Activated naive CD4-positive, alpha-beta T cell treated with anti-CD3 and anti-CD28 coated beads for 36 hours (primary cell): ENCODE measurements at places on chromosomes 7 and 10.
A peak's percentile ranks its signal among the peaks of the same experiment; 100 is the strongest.

DNA sequence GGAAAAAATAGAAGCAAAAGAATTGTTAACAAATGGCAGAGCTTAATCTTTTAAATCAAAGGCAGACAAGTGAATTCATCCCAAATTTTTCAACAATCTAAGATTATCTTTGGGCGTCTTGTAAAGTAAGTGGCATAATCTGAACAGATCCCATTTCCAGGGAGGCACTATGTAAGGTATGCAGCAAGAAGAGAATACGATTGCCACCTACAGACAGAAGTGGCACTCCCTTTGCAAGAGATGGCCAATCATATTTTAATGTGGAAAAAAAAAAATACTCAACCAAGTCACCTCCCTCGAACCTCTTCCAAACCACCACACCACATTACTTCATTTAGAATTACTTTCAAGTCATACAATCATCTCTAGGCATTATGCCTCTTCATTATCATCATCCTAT is 4.0 kb downstream of the GFRA1 start:
- DNase-seq, result no peak
- no peak overlapping the region for H3K27ac ChIP-seq
- H3K36me3 ChIP-seq, result no peaks in the 10 kb centered on the region
- peaks cover 7% of the 10 kb centered on the region for H3K4me1 ChIP-seq
- H3K4me3 ChIP-seq, result no peak overlapping the region
- H3K27me3 ChIP-seq, result peaks cover 43% of the 10 kb centered on the region

GRCh38 chr10:12067336-12067735 is 1.4 kb upstream of the DHTKD1 start:
- no peak overlapping the region for H3K4me3 ChIP-seq
- no peaks in the 10 kb centered on the region for H3K27me3 ChIP-seq
- H3K36me3 ChIP-seq, result no peaks in the 10 kb centered on the region
- H3K4me1 ChIP-seq, result peaks cover 21% of the 10 kb centered on the region

DNA sequence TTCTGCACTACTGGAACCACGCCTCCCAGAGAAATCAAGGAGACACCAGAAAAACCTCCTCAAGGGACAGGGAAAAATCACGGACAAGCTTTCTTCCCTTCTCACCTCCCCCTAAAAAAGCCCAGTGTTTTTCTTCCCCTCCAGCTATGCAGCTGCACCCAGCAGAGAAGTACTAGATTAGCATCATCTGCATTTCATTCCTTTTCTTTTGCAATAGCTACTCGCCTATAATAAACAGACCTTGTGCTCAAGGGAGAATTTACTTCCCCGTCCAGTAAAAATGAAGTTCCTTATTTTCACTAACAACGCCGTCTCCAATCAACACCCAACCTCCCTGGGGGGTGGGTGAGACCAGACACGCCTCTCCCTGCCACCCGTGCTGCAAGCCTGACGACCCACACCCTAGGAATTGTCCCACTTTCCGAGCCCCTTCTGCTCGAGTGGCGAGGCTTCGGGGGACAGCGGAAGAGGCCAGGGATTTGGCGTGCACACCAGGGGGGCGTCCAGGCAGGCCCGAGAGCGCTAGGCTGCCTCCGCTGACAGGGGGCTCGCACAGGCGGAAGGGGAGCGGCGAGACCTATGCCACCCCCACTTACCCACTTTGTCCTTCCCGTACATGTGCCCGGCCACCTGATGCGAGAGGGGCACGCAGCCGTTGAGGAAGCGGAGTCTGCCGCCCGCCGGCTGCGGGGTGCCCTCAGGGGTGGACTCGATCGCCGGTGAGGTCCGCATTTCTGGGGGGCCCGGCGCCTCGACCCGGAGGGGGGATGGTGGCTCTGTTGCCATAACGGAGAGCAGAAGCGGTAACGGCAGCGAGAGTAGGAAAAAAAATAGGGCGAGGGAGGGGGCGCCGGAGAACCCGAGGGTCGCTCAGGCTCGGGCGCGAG is 625 bp downstream of the IPMK start:
- peaks cover 30% of the 10 kb centered on the region for H3K4me1 ChIP-seq
- peaks cover 12% of the 10 kb centered on the region for H3K36me3 ChIP-seq
- no peaks in the 10 kb centered on the region for H3K27me3 ChIP-seq
- peak overlapping the region; percentile 89 for H3K27ac ChIP-seq
- peak; percentile 41 for DNase-seq

DNA sequence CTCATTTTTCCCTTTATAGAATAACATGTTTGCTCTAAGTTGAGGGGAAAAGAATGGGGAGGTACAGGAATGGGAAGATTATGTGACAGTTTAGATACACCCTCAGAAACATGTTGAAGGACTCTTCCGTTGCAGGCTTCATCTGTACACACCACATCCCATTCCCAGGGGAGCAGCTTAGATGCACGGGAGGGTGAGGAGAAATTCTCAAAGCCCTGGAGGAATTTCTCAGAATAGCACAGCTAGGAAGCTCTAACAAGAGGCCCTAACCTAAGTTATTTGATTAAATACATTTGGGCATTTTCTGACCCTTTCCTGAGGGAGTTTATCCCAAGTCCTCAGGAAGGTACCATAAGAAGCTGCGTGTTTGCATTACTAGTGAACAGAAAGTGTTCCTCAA is 660.2 kb upstream of the IGFBP3 start:
- H3K4me1 ChIP-seq, result no peaks in the 10 kb centered on the region
- H3K27me3 ChIP-seq, result no peaks in the 10 kb centered on the region
- no peak overlapping the region for H3K4me3 ChIP-seq
- DNase-seq, result no peak

- DNase-seq, result no peak
- H3K27ac ChIP-seq, result no peak overlapping the region
- no peaks in the 10 kb centered on the region for H3K27me3 ChIP-seq
- H3K4me1 ChIP-seq, result peaks cover 26% of the 10 kb centered on the region
These were observed 16.1 kb downstream of the MYOF start for GRCh38 chr10:93465806-93466675.

GRCh38 chr7:127897704-127898454 is 133.4 kb downstream of the LRRC4 start:
- peaks cover 8% of the 10 kb centered on the region for H3K36me3 ChIP-seq
- no peaks in the 10 kb centered on the region for H3K27me3 ChIP-seq
- H3K4me3 ChIP-seq, result no peak overlapping the region
- H3K27ac ChIP-seq, result no peak overlapping the region
- DNase-seq, result peak; percentile 58
- peaks cover 15% of the 10 kb centered on the region for H3K4me1 ChIP-seq

GRCh38 chr7:96300986-96301385 is 20.9 kb downstream of the SLC25A13 start:
- no peak overlapping the region for H3K27ac ChIP-seq
- H3K36me3 ChIP-seq, result peaks cover 4% of the 10 kb centered on the region
- DNase-seq, result no peak
- no peaks in the 10 kb centered on the region for H3K27me3 ChIP-seq

- H3K4me3 ChIP-seq, result no peak overlapping the region
- DNase-seq, result no peak
- H3K36me3 ChIP-seq, result no peaks in the 10 kb centered on the region
- H3K4me1 ChIP-seq, result peaks cover 25% of the 10 kb centered on the region
These were observed 156.8 kb downstream of the FAM107B start for GRCh38 chr10:14617852-14618251.

DNA sequence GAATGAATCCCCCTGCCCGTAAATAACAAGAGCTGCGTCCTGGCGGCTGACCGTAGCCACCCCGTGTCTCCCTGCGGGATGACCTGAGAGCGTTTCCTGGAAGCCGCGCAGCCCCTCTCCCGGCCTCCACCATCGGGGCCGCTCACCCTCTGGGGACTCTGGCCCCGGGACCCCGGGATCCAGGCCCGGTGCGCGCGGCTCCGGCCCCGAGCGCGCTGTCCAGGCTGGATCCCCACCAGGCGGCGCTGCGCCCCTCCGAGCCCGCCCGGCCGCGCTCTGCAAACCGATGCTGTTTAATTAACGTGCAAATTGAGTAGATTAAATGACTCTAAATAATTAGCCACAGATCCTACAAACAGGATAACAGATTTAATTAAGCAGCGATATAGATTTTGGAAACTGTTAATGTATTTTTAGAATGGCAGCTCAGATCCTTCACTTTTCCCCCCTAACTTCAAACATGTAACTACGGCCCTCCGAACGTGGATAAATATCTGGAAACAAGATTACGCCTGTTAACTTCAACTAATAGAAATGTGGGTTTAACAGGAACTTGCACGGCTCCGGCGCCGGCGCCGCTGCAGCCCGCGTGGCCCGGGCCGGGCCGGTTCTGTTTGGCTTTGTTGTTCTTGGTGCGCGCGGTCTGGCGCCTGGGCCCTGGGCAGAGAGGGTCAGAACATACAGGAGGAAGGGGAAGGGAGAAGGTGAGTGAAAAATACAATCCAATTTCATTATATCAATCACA is 7.1 kb upstream of the UNCX start:
- peaks cover 56% of the 10 kb centered on the region for H3K27me3 ChIP-seq
- H3K4me1 ChIP-seq, result peaks cover 2% of the 10 kb centered on the region
- H3K27ac ChIP-seq, result no peak overlapping the region
- no peaks in the 10 kb centered on the region for H3K36me3 ChIP-seq
- peak; percentile 49 for DNase-seq

DNA sequence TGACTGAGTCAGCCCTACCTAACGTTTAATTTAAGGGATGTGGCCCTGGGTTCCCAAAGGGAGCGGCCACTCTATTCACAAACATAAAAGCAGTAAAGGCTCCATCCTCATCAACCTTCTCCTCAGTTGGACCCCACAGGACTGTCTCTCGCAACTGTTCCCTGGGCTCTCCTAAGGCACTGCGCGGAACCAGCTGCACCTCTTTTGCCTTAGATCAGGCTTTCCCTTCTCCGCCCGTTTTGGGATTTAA is 689 bp upstream of the GTPBP4 start:
- DNase-seq, result no peak
- H3K36me3 ChIP-seq, result peaks cover 29% of the 10 kb centered on the region
- H3K27ac ChIP-seq, result peak overlapping the region; percentile 8
- H3K27me3 ChIP-seq, result no peaks in the 10 kb centered on the region
- H3K4me1 ChIP-seq, result peaks cover 38% of the 10 kb centered on the region

DNA sequence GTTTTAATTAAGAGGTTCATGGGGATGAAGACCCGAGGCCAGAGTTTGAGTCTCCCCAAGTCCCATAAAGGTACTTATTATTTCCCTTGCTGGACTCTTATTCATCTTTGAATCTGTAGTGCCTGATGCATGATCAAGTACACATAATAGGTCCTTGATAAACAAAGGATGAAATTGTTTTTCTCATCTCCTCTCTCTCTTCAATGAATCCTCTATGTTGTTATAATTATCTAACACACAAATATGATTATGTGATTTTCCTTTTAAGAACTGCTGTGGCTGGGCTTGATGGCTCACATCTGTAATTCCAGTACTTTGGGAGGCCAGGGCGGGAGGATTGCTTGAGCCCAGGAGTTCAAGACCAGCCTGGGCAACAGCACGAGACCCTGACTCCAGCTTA is 117.7 kb downstream of the BAMBI start:
- no peak overlapping the region for H3K27ac ChIP-seq
- H3K27me3 ChIP-seq, result no peaks in the 10 kb centered on the region
- DNase-seq, result no peak
- H3K36me3 ChIP-seq, result no peaks in the 10 kb centered on the region
- no peaks in the 10 kb centered on the region for H3K4me1 ChIP-seq
- no peak overlapping the region for H3K4me3 ChIP-seq

GRCh38 chr7:18572154-18572553 is 76.6 kb downstream of the HDAC9 start:
- H3K4me3 ChIP-seq, result no peak overlapping the region
- no peak overlapping the region for H3K27ac ChIP-seq
- no peaks in the 10 kb centered on the region for H3K4me1 ChIP-seq

- H3K4me3 ChIP-seq, result no peak overlapping the region
- no peak for DNase-seq
- no peaks in the 10 kb centered on the region for H3K4me1 ChIP-seq
- H3K27me3 ChIP-seq, result peaks cover 13% of the 10 kb centered on the region
These were observed 11.7 kb upstream of the KIAA1217 start for GRCh38 chr10:24197263-24197662.

- H3K27ac ChIP-seq, result no peak overlapping the region
- no peaks in the 10 kb centered on the region for H3K36me3 ChIP-seq
- no peaks in the 10 kb centered on the region for H3K27me3 ChIP-seq
- no peak for DNase-seq
- H3K4me3 ChIP-seq, result no peak overlapping the region
These were observed 52.9 kb upstream of the CACNB2 start for GRCh38 chr10:18087355-18087754.

GRCh38 chr7:126979722-126980121 is 273.0 kb downstream of the GRM8 start:
- H3K36me3 ChIP-seq, result no peaks in the 10 kb centered on the region
- no peaks in the 10 kb centered on the region for H3K4me1 ChIP-seq
- peaks cover 6% of the 10 kb centered on the region for H3K27me3 ChIP-seq
- no peak overlapping the region for H3K4me3 ChIP-seq
- H3K27ac ChIP-seq, result no peak overlapping the region

DNA sequence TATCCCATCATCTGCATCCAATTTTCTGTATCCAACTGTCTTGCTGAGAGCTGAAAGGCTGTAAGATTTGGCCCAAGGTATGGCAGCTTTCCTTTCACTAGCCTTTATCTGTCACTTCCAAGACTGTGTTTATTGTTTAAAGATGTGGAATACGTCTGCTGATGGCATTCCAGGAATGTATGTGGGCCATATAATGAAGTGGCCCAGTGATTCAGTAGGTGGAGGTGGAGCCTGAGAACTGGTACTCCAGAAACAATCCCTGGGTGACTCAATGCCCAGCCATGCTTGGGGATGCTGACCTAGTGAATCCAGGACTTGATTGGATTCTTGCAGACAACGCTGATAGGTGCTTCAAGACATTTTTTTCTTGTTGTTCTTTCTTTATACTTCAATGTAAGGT is 13.5 kb downstream of the NEUROD6 start:
- no peaks in the 10 kb centered on the region for H3K27me3 ChIP-seq
- no peak for DNase-seq
- no peak overlapping the region for H3K4me3 ChIP-seq
- no peaks in the 10 kb centered on the region for H3K36me3 ChIP-seq

DNA sequence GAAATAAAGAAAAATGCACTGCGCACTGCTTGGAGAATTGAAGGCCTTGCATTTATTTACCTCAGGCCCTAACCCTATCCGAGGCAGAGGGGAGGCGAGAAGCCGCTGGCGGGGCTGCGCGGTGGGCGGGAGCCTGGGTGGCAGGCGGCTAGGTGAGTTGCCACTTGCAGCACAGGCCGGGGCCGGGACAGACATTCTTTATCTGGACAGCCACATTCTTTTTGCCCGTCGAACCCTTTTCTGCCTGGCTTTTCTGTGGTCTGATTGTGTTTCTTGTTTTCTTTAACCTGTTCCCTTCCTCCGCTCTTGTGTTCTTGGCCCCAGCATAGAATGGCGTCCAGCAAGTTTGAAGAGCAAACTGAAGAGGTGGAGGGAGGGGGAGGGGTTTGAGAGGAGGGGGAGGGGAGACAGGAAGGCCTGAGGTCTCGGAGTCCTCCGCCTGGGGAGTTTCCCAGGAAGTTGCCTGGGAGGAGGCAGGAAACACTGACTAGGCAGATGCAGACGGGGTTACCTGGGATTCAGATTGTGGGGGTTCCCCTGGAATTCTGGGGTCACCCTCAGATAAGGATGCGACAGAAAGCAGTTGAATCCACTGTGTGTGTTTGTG is 5.1 kb downstream of the SHH start:
- no peak for DNase-seq
- H3K4me3 ChIP-seq, result no peak overlapping the region
- no peaks in the 10 kb centered on the region for H3K36me3 ChIP-seq
- peaks cover 39% of the 10 kb centered on the region for H3K4me1 ChIP-seq
- H3K27ac ChIP-seq, result no peak overlapping the region

- no peaks in the 10 kb centered on the region for H3K27me3 ChIP-seq
- DNase-seq, result no peak
- H3K36me3 ChIP-seq, result no peaks in the 10 kb centered on the region
- no peak overlapping the region for H3K27ac ChIP-seq
- H3K4me3 ChIP-seq, result no peak overlapping the region
These were observed 175.9 kb downstream of the EVX1 start for GRCh38 chr7:27418541-27418940.

GRCh38 chr7:66245008-66245407 is 39.9 kb downstream of the TPST1 start:
- no peaks in the 10 kb centered on the region for H3K27me3 ChIP-seq
- no peak overlapping the region for H3K27ac ChIP-seq
- H3K4me3 ChIP-seq, result no peak overlapping the region
